Fibroblast of skin of left quadriceps (primary cell): ENCODE measurements at places on chromosomes 3 and 15.
A peak's percentile ranks its signal among the peaks of the same experiment; 100 is the strongest.

DNA sequence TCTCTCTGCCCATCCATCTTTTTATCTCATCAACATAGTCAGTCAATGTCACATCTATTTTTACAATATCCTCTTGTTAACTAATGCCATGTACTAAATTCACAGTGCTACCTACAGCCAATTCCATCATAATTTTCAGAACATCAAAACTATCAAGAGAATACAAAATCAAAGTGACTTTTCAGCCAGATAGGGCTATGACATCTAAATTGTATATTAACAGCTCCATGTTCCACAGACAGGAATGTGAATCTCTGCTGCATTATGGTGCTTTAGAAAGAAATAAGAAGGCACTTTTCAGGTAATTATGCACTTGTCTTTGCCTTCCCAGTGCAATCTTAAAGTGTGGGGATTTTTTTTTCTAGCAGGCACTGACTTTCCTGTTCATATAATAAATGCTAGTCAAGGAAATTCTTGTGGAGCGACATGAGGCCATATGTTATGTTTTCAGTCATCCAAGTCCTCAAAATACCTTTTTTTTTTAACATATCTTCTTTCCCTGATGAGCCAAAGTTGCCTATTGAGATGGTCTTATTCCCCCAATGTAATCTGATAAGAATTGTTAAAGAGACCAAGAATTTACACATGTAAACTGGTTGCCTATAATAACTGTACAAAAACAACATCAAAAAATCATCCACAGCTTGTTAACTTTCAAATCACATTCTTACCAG is 252.0 kb upstream of the CNTN3 start:
- no peak for DNase-seq

DNA sequence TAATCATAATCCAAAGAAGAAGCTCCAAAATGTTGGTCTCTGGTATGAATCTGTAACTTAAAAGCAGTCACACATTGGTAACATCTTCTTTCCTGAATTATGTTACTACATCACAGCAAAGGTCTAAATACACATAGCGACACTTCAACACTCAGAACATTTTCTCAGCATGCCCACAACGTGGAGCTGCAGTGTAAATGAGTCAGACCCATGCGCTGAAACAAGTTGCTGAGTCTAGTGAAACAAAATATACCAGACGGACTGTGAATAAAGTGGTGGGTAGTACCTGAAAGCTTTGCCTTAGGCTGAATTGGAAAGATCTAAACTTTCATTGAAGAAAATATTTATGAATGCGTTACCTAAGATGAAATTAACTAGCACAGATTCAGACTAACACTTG is 33.2 kb upstream of the GOLGA8B start:
- no peak for DNase-seq

DNA sequence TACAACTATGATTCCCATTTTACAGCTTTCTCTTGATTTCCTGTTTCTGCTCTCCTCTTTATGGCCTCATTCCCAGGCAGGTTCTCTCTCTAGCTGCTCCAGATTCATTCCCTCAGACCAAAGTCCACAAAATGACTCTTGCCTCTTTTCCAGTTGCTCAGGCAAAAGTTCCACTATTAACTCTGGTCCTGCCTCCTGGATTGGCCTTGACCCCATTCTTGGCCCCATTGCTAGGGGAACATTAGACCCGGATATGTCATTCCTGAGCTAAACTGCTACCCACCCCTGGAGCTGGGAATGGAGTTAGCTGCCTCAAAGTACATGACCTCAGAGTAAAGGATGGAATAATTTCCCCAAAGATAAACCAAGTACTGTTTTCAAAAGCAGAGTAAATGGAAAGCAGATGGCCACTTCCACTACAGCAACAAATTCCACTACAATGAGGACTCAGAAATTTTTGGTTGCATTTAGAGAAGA is 73.0 kb upstream of the GAP43 start:
- DNase-seq: peak; percentile 45

DNA sequence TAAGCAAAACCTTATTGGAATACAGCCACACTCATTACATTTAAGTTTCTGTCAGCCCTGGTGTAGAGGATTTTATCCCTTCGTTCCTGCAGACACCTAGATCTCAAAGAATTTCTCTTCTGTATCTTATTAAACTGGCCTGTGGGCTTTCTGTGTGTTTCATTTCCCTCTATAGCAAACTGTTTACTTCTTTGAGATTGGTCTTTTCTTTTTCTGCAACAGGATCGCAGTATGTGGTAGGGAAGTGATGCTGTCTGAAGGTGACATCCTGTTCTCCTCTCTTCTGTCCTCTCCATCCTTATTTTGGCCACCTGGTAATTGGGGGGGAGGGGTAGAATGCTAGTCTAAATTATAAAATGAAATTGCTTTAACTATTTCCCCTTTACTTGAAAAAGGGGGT is 25.5 kb downstream of the ATP1B3 start:
- DNase-seq: no peak

- DNase-seq: peak; percentile 70
These were observed 10.6 kb downstream of the FBN1 start for GRCh38 chr15:48634893-48635292.
